Small intestine (tissue), 16 donors: ENCODE measurements at places on chromosomes 6 and 20.

GRCh38 chr6:116445102-116445501, 16.1 kb upstream of the CALHM6 start:
- no peak for DNase-seq

DNA sequence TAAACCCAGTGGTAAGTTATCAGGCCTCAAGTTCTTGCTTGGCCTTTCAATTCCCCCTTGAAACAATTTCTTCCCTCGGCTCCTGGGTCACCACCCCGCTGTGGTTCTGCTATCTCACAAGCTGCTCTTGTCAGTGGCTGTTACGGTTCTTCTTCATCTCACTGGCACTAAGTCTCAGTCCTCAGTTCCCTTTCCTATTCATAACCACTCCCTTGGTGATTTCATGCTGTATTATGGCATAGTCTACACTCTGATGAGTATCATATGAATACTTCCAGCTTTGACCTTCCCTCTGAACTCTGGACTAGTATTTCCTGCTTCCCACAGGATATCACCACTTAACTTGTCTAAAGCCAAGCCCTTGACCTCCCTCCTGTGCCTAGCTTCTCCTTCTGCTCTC, 7.9 kb downstream of the TAAR1 start:
- peak; percentile 27 for DNase-seq

DNA sequence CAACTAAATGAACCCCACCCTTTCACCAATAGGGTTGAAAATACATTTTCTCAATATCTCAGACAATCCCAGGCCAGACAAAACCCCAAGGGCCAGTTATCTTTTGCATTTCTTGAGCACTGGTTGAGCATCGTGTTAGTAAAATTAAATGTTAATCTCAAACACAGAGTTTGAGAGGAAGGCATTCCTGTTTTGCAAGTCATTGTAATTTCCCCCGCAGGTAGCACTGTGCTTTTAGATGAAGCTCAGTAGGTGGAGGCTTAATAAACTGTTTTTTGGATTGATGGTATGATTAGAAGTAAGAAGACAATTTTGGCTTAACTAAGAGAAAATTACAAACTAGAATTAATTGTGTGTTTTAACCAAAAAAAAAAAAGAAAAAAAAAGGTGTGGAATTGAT, 998.6 kb upstream of the FLRT3 start:
- no peak for DNase-seq

- peak; percentile 85 for DNase-seq
Measured at GRCh38 chr6:37731888-37732287, 34.2 kb upstream of the MDGA1 start.

DNA sequence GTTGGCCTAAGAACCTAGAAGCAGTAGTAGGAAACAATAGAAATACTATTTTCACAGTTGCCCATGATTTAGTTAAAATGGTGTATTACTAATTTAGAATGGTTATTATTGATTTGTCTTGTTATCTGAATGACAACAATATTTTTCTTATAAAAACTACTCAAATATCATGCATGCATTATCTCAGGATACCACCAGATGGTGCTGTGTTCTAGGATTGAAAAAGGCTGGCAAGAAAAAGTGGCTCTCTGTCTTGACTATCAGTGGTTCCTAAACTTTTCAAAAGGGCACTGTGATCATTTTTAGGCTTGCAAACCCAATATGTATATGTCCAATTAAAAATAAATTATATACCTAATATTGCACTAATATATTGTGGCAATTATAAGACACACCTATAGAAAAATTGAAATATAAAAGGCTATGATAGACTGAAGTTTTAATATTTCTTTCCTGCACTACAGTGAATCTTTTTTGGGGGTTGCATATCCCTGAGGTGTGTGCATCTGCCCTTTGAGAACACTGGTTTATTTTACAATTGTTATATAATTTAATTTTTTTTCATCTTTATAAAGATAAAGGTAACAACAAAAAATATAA, 131.7 kb upstream of the MLIP start:
- peak; percentile 35 for DNase-seq

DNA sequence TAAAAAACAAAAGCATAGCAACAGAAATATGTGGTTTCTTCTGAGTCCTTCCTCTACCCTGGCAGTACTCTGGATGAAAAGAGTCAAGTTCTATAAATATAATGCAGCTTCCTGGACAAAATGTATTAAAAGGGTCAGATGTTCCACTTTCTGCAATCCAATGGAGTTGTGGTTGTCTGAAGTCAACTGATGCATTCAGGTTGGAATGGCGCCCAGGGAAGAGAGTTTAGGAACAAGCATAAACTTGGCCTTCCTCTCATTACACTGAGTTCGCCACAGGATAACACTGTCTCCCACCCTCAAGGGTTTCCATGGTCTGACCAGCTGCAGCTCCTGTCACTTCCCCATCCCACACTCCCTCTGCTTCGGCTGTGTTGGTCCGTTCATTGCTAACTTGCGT, 66.4 kb downstream of the PLEKHG1 start:
- DNase-seq: no peak

DNA sequence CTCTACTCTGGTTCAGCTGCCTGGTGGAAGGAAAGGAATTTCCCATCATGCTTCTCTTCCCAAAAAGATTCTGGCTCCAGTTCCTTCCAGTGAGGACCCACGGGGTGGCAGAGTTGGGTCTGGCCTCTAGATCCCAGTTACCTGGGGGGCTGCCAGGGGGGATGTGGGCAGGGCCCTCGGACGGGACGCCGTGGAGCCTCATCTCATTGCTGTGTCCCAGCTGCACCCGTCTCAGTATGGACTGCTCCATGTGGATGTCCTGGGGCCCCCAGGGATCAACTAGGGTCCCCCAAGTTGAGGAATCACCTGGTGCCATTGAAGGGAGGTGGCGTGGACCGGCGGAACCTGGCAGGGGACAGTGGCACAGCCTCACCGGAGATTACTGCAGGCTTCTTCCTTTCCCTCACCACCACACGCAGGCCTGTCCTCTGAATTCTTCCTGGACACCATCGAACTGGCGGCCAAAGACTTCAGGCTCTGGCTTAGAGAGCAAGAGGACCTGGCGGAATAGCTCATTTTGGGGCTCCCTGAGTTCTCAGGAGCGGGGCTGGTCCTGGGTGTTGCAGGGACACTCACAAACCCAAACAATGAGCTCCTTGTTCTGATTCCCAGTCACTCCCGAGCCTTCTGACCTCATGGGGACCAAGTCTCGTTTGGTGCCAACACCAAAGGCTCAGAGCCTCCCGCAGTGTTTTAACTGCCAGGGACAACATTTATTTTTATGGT, 8.5 kb downstream of the ZBP1 start:
- no peak for DNase-seq

DNA sequence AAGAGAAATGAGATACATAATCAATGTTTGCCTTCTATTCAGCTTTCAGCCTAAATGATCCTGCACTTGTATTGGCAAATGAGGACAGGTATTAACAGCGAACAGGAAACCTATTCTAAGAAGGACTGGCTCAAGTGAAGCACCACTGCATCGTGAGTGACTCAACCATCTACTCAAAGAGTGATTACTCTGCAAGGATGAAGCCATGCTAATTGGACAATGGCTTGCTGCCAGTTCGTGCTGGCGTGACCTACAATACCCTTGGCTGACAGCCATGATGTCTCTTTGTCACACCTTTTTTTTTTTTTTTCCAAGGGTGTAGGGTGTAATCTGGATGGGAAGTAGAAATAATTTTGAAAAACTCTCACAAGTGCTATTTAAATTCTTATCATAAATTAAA, 104.9 kb downstream of the GJA10 start:
- DNase-seq: peak; percentile 81

GRCh38 chr6:4778086-4778485, 1.9 kb downstream of the CDYL start:
- DNase-seq: no peak

- peak; percentile 7 for DNase-seq
Measured at GRCh38 chr6:87944541-87944954, 103.1 kb upstream of the SPACA1 start.

GRCh38 chr20:11176431-11176830, 502.6 kb upstream of the JAG1 start:
- no peak for DNase-seq

DNA sequence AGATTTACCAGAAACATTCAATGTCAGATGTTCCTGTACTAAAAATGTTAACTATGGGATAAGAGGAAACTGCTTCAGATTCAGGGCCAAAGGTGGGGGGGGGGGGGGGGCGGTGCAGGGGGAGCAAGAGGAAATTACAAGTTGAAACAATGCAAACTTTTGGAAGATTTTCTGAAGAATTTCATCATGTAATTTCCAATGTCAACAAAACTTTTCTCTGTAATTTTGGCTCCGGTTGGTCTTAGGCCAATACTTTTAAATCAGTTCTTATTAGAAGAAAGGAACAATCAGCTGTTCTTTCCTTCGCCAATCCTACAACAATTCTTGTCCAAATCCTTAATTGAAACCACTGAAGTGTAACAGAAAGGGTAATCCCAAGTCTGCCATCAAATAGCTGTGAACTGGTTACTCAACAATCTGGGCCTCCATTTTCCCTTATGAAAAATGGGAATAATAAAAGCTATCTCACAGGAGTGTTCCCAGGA, 13.1 kb downstream of the UQCC1 start:
- DNase-seq: no peak

DNA sequence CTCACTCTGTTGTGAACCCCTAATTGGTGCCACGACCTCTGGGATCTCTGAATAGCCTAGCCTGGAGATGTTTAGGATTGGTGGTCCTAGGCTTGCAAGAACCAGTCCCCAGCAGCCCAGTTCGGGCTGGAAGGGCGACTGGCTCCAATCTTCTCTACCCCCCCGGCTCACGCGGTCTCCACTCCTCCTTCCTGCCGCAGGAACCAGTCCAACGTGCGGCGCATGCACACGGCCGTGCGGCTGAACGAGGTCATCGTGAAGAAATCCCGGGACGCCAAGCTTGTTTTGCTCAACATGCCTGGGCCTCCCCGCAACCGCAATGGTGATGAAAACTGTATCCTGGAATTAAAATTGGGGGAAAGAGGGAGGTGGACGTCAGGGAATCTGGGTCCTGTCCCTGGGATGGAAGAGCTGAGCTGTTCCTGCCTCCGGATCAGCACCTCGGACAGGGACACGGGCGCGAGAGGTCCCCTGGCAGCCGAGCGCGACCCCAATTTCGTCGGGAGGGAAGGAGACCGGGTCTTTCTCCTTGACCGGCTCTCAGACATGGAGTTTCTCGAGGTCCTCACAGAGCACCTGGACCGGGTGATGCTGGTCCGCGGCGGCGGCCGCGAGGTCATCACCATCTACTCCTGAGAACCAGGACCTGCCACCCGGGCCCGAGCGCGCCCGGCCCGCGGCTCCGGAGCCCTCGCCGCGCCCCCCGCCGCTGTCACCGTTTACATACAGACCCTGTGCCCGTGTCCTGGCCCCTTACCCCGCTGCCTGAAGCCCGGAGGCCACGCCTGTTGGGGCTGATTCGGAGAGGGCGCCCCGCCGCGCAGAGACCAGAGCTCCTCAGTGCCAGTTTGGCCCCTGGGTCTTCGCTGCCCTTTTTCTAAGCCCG, 28.2 kb downstream of the SLC12A5 start:
- DNase-seq: no peak

- no peak for DNase-seq
Measured at GRCh38 chr20:46093531-46093930, 3.8 kb upstream of the NCOA5 start.

DNA sequence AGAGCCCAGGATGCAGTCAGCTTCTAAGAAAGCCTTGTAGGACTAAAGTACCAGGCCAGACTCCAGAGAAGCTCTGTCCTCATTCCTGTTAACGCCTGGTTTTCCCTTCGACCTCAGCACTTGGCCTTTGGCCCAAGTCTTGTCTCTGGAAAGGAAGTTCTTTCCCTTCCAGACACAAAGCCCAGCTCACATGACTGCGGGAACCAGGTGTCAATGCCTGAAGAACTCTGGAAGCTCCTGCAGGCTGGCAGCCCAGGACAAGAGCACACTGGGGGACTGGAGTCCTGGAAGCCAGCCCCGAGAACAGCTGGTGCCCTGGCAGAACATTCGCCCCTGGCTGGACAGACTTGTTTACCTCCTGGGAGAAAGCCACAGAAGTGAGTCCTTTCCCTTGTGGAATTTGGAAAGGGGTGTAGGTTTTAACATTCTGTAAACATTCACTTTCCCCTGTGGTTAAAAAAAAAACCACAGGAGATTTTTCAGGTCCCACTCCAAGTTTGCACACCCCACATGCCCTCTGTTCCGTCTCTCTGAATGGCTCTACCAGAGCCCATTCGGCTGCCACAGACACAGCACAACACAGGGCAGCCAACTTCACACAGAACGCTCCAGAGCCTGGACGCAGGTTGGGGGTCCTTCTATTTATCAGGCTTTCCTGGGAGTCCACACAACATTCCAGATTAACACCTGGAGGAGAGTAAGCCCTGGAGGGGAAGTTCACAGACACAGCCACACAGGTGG, 18.1 kb downstream of the ACSS1 start:
- DNase-seq: peak; percentile 97

- peak; percentile 14 for DNase-seq
Measured at GRCh38 chr6:107620732-107621131, 130.8 kb downstream of the SOBP start.
